WTC11 (cell line): ENCODE measurements at places on chromosomes 6 and 20.

GRCh38 chr6:119148098-119148824 lies 69.8 kb upstream of the FAM184A start:
- no peak for DNase-seq

DNA sequence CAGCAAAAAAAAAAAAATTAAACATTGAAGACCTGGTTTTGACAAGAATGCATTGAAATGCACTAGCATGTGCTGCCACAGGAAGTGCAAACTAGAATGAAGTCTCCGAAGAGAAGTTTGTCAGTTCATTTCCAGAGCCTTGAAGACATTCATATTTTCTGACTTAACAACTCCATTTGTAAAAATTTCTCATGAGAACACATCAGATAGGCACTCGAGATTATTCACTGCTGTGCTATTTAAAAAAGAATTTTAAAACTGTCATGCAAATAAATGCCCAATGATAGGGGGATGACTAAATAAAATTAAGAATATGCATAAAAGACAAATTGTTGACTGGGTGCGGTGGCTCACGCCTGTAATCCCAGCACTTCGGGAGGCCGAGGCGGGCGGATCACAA lies 394.6 kb upstream of the JARID2 start:
- no peak for DNase-seq

DNA sequence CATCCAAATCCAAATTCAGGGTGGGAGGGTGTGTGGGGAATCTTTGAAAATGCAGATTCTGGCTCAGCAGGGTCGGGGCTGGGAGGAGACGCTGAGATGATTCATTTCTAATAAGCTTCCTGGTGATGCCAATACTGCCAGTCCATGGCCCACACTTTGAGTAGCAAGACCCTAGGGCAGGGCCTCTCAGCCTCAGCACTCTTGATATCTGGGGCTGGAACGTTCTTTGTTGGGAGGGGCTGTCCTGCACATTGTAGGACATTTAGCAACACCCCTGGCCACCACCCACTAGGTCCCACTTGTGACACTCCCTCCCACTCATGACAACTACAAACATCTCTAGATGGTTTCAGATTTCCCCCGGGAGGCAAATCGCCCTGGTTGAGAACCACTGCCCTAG lies 191.0 kb downstream of the ZDHHC14 start:
- no peak for DNase-seq

DNA sequence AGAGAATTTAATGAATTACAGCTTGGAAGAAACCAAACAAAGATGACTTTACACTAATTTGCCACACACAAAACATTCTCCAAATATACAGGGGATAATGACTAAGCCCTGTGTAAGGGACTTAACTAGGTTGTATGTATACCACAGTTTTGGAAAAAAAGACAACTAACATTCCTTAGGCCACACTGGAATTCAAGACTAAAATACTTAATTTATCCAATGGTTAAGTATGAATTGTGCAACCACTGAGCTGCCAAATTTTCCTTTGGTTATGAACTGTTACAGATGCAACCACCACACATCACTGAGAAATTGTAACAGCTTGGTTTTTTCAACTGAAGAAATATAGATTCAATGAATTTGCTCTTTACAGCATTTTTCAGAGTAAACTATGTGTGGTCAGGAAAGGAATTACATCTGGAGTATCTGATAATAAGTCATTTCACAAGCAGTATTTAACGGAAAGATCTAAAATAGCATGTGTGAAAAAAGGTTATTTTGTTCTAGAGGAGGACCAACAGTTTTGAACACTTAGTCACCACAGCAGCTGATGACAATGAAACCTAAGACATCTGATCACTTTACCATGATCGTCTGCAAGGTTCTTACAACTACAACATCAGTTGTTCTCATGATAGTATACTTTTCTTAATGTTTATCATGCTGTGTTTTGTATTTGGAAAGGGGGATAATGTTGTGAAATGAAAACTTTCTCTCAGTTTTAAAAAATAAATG lies 318.8 kb downstream of the BCKDHB start:
- no peak for DNase-seq

- no peak for DNase-seq
Observed at GRCh38 chr20:7889736-7890135, 50.5 kb downstream of the HAO1 start.
